ENCODE measurements at places on chromosomes 11 and 22.

DNA sequence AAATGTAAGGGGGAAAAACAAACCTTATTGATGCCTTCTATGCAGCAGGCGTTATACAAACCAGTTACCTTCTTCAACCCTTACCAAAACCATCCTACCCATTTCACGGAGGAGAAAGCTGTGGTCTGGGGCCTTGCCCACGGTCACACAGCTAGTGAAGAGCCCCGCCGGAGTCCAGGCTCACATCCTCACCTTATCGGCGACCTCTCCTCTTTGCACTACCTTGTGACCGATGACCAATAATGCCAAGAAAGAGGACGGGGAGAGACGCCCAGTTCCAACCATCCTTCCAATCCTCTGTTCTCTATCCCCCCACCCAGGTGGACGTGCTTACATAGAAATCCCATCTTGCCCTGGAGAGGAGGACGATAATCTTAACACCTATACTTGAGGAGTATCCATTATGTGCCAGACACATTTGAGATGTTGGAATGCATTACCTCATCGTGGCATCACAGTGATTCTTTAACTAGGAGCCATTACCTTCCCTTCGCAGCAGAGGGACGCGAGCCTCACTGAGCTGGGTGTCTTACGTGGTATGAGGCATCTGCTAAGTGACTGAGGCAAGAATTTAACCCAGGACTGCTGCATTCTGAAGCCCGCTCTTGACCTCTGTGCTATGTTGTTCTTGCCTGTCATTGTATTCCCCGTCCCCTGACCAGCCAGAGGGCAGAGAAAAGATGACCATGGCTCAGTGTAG lies 253.7 kb upstream of the B3GAT1 start:
- DNase-seq: no peak

DNA sequence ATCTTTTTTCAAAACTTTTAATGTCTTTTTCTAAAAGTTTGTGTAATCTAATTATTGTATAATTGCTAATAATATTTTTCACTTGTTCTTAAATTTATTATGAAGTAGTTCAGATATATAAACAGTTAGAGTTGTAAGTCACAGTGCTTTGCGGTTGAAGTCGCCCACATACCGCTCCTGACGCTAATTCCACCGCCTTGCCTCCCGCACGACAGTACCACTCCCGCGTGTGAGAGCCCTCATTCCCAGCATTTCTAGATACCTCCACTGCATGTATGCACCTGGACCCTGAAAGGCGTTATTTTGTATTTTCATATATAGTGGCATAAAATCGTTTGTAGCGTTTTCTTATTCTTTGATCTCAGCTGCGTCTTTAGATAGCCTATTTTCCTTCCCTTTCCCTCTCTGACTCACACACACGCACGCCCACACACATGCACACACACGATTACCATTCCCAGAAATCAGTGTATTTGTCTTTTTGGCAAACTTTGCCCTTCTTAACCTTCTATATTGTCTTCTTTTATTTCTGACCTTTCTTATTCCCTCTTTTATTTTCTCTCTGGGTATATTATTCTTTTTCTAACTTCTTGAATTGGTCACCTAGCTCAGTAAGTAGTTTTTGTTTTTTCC lies 56.4 kb upstream of the PITPNB start:
- no peak for DNase-seq

- no peak for DNase-seq
These were observed 26.1 kb downstream of the SHISAL1 start for GRCh38 chr22:44286646-44287045.

- DNase-seq: no peak
These were observed 158.5 kb downstream of the CCDC34 start for GRCh38 chr11:27204529-27204928.

- DNase-seq: peak; percentile 10
These were observed 99.4 kb downstream of the MIAT start for GRCh38 chr22:26756675-26757293.

- no peak for DNase-seq
These were observed 234.8 kb downstream of the CASP12 start for GRCh38 chr11:104663190-104664140.

- no peak for DNase-seq
These were observed 270.7 kb upstream of the MTNR1B start for GRCh38 chr11:92698742-92699141.

GRCh38 chr11:6703247-6704063 lies 20.3 kb upstream of the MRPL17 start:
- DNase-seq: peak; percentile 91

GRCh38 chr11:112634995-112635737 lies 326.1 kb upstream of the NCAM1 start:
- DNase-seq: no peak

DNA sequence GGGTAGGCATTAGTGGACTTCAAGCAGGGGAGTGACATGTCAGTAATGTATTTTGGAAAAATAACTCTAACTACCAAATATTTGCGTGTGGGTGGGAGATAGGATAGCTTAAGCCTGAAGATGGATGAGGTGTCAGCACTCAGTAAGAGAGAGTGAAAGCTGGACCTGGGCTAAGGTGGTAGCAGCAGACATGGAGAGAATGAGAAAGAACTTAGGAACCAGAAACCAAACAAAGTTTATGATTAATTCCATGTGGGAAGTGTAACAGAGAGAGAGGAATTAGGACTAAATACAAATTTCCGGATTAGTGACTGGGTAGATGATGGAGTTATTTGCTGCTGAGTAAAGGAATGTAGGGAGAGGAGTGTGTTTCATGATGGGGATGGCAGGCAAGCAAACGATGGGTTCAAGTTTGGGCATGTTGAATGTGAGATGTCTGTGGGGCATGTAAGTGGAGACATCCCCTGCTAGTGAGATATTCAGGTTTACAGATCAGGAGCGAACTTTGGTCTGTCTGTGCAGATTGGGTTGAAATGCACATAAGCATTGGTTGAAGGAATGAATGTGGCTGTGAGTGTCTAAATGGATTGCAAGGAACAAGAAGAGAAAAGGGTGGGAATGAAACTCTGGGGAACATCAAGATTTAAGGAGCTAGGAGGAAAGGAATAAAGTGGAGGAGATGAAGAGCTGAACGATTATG lies 185.6 kb upstream of the MTMR2 start:
- DNase-seq: no peak

- peak; percentile 31 for DNase-seq
These were observed 34.0 kb downstream of the IRAG1 start for GRCh38 chr11:10659339-10660216.

GRCh38 chr11:129611661-129612446 lies 203.8 kb upstream of the TMEM45B start:
- no peak for DNase-seq

DNA sequence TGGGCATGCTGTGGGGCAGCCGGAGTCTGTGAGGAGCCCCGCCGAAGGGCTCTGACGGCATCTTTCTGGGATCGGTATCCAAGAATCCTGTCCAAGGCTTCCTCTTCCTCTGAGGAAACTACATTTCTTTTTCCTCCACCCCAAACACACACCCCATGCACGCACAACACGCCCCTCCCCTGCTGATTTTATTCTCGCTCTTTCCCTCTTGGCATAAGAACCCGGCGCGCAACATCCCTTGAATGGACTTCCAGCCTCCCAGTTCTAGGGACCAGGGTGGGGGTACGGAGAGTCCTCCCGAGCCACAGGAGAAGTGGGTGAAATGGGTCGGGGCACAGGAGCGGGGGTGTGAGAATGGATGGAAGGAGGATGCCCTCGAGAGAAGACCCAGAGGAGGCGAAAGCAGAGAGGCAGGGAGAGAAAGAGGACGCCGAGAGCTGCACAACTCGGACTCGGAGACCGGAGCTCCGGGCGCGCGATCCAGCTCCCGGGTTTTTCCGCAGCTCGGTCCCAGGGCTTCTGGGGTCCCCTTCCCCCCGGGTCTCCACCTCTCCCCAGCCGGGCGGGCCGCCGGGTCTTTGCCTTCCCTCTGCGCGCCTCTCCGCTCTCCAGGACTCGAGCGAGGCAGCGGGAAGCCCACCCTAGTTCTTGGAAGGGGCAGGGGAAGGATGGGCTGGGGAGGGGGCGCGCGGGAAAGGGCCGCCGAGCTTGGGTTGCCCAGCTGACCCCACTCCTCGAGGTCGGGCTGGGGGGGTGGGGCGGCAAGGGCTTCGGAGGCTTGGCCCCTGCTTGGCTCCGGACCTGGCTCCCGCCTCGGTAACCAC lies 1.5 kb upstream of the LARGE1 start:
- no peak for DNase-seq

GRCh38 chr22:36191106-36191836 lies 10.3 kb downstream of the APOL4 start:
- DNase-seq: no peak

DNA sequence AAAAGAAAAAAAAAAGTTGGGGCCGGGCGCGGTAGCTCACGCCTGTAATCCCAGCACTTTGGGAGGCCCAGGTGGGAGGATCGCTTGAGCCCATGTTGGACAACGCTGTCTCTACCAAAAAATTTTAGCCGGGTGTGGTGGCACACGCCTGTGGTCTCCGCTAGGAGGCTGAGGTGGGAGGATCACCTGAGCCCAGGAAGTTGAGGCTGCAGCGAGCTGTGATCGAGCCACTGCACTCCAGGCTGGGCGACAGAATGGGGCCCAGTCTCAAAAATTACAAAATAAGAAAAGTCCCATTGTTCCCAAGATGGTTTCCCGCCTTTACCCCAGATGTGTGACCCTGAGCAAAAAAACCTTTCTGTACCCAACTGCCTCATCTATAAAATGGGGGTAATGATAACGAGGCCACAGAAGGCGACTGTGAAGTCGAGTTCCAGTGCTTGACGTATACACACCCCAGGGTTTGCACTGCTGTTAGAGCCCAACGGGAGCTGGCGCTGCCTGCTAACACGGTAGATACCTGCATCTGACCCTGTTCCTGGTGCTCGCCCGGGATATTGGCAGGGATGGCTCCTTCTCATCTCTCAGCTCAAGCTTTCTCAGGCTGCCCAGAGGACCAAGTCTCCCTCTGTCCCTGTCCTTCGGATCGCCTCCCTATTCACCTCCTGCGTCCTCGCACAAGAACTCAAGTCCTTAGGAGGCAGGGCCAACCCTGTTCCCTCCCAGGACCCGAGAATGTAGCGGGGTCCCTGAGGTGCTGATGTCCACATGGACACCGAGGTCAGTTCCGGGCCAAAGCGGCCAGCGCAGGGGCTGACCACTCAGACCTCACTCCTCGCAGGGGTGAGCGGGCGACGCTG lies 1.1 kb upstream of the RPLP2 start:
- peak; percentile 51 for DNase-seq

GRCh38 chr11:133977067-133977677 lies 20.4 kb upstream of the IGSF9B start:
- no peak for DNase-seq

DNA sequence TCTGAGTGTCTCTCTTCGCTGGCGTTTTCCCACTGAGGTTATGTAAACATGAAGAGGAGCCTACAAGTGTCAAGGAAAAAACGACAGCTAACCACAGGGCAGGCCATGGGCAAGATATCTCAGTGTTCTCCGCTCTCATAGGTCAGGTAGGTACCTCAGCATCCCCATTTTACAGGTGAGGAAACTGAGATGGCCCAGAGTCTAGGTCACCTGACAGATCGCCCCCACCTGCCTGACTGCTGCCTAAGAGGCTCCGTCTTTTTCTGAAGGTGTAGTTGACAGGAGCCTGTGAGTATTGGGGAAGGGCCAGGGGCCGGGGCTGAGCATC lies 847 bp upstream of the NDUFA6 start:
- DNase-seq: no peak

DNA sequence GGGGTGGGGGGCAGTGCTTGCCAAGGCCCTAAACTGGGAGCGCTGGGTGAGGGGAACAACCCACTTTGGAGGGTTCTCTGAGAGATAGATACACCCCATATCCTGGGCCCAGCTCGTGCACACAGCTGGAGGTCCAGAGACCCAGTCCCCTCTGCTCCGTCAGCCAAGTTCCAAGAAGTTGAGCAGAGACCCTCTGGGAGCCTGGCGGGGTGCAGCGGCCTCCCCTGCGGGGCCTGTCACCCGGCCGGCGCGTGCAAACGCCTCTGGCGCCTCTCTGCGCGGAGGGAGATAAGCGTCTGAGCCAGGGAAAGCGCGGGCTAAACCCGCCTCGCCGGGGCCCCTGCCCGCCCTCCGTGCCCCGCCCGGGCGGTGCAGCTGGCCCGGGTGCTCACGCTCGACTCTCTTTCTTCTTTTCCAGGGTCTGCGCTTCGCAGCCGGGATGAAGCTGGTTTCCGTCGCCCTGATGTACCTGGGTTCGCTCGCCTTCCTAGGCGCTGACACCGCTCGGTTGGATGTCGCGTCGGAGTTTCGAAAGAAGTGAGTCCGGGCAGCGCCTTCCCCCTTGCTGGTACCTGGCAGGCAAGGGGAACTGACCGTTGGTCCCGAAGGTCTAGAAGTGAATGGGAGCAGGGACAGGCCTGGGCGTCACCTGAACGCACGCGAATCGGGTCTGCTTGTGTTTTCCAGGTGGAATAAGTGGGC lies 540 bp downstream of the ADM start:
- DNase-seq: peak; percentile 27

DNA sequence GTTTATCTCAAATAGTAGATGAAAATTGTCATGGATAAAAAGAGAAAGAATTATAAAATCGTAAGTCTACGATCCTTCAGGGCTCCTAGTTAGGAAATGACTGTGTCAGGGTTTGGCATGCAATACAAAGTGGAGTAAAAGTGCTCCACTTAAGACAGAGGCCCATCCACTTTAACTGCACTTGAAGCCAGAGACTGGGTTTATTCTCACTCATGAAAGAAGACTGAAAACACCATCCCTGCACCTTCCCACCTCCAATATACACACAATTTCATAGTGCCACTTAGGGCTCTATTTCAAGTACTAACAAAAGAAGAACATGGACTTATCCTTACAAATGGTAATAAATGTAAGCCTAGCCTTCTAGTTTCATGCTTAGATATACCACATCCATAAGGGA lies 70.7 kb downstream of the ANO5 start:
- DNase-seq: no peak

- no peak for DNase-seq
These were observed 40.2 kb upstream of the RBFOX2 start for GRCh38 chr22:36068776-36069344.

DNA sequence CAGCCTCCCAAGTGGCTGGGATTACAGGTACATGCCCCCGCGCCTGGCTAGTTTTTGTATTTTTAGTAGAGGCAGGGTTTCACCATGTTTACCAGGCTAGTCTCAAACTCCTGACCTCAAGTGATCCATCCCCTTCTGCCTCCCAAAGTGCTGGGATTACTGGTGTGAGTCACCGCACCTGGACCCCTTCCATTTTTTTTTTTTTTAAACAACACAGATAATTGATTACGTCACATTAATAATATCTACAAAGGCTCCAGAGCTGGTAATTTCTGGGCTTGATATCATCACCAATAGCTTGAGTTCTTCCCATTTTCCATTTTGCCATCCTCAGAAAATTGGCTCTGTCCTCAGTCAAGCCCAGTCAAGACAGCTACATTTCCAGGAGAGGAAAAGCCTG lies 7.2 kb downstream of the TTLL1 start:
- DNase-seq: no peak

All from Kasumi-1 (cell line).